Neural progenitor cell (in vitro differentiated cells): ENCODE measurements at places on chromosomes 11 and 22. TPM values are rescaled to one million over a fixed set of nuclear protein-coding genes. Genes with fewer than 3 reads are reported as not detected.

GRCh38 chr11:73203322-73203721, 14.8 kb upstream of the P2RY2 start:
- no peak for DNase-seq

HINFP gene
- total RNA-seq, result 32.5 and 47.3 TPM in 2 replicates

- no peak for DNase-seq
Measured at GRCh38 chr11:10309163-10310093, 4.6 kb downstream of the ADM start.

GRCh38 chr11:67367761-67368227, 5.6 kb downstream of the CLCF1 start:
- no peak for DNase-seq

GAL3ST1 gene
- total RNA-seq, result 4.3 and 10.1 TPM in 2 replicates

SPDYC gene
- total RNA-seq, result not detected in 2 replicates
